ENCODE measurements at places on chromosomes 5 and 9.

- peak; percentile 8 for DNase-seq
Observed at GRCh38 chr9:26811106-26811505, 81.5 kb downstream of the CAAP1 start.

DNA sequence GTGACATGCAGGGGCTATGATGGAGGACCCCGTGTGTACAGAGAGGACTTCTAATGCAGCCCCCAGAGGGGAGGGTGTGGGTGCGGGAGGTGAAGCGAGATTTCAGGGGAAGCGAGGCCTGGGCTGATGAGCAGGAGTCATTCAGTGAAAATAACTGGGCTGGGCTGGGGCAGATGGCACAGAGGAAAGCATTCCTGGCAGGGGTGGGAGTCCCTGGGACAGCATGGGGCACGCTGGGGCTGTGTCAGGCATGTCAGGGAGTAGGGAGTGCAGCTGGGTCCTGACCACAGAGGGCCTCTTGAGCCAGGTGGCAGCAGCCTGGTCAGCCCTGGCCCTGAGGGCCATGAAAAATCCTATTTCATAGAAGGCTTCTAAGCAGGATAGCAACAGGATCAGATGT is 36.6 kb downstream of the COL15A1 start:
- DNase-seq = no peak

DNA sequence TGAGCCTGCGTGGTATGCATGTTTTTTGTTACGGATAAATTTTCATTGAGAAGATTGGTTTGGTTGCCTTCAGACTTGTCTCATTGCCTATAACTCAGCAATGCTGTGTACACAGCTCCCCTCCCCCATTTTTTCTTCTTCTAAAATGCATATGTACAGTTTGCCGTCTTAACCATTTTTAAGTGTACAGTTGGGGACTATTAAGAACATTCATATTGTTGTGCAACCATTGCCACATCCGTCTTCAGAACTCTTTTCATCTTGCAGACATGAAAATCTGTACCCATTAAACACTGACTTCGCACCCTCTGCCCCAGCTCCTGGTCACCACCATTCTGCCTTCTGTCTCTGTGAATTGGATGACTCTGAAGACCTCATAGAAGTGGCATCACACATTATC is 6.2 kb downstream of the EXOC3 start:
- DNase-seq = no peak

DNA sequence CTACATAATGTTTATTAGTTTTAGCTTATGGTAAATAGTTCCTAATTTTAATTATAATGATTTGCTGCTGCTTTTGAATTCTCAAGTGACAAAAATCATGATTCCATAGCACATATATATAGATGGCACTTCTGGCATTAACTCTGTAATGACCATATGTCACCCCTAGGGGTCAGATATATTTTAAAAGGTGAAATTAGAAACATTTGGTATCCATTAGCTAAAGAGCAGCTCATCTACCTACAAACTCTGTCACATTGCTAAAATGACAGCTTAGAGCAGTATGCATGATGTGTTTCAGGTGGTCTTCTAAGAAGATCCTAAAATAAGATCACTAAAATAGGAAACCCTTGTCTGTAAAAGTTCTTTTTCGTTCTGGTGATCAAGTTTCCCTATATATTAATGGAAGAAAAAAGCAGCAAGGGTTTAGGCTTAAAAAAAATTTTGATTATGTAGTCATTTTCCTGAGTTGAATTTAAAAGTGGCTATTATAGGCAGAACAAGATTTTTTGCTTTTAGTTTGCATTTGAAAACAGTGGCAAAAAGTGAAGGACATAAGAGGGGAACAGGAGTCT is 157.7 kb upstream of the POU5F2 start:
- DNase-seq = peak; percentile 9

- no peak for DNase-seq
Observed at GRCh38 chr9:10863476-10863875, 250.7 kb upstream of the PTPRD start.

- DNase-seq = peak; percentile 11
Observed at GRCh38 chr9:120532475-120532874, 47.5 kb downstream of the CDK5RAP2 start.

Data from fibroblast of skin of right biceps (primary cell).